ENCODE measurements at places on chromosomes 6 and 20. TPM values are rescaled to one million over a fixed set of nuclear protein-coding genes. Genes with fewer than 3 reads are reported as not detected.
A peak's percentile ranks its signal among the peaks of the same experiment; 100 is the strongest.

GRCh38 chr6:90194371-90194841 lies 102.2 kb downstream of the BACH2 start:
- peak; percentile 61 for DNase-seq

GRCh38 chr20:17179840-17180239 lies 47.0 kb upstream of the PCSK2 start:
- DNase-seq, result no peak

- DNase-seq, result no peak
Observed at GRCh38 chr6:63795006-63795405, 159.4 kb downstream of the PHF3 start.

DNA sequence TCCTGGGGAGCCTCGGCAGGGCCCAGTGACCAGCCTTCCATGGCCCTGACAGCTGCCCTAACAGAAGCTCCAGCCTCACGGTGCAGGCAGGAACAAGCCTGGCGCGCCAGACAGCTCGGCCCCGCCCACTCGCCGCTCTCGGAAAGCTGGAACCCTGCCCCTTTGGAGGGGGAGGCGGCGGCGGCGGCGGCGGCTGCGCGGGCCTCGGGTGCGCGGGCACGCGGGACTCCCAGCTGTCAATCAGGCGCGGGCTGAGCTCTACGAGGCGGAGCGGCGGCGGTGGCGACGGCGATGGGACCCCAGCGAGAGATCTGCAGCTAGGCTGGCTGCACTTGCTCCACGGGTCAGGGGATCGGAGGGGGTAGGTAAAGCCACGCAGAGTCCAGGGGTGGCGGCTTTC lies at the start of gene NRSN1:
TSS of gene NRSN1 (plus strand) at position 236 of the 400 bp plus-strand sequence. CDS start 8,113 bp downstream, outside the sequence.
- no peak for DNase-seq

GRCh38 chr6:4303638-4304037 lies 168.3 kb upstream of the ECI2 start:
- DNase-seq, result no peak

DNA sequence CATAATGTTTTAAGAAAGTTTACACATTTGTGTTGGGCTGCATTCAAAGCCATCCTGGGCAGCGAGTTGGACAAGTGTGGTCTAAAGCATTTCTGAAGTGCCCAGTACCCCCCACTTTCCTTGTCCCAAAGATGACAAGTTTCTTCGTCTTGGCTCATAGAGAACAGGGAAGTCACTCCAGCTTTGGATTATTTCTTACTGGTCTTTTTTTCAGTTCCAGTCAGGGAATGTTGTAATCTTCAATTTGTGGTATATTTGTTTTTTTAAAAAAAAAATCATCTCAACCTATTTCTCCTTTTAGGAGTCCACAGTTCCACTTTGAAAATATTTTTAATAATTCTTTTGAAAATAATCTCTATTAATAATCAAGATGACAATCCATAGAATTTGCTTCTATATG lies 34.0 kb downstream of the SLX4IP start:
- DNase-seq, result no peak

DNA sequence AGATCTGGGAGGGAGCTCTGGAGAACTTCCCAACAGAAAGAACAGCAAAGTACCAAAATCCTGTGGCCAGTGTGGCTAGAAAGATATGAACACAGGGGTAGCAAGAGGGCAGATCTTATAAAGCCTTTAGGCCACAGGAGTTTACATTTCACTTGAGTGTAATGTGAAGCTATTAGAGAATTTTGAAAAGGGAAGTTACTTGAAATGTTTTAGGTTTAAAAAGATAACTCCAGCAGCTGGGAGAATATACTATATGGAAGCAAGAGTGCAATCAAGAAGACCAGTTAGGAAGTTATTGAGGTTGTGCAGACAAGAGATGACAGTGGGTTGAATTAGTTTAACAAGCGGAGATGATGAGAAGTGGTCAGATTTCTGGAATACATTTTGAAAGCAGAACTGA lies 7.9 kb downstream of the SUPT3H start:
- no peak for DNase-seq

- DNase-seq, result no peak
Observed at GRCh38 chr6:96499781-96500180, 21.8 kb upstream of the UFL1 start.

- DNase-seq, result no peak
Observed at GRCh38 chr6:134830940-134831339, 119.0 kb downstream of the ALDH8A1 start.

DNA sequence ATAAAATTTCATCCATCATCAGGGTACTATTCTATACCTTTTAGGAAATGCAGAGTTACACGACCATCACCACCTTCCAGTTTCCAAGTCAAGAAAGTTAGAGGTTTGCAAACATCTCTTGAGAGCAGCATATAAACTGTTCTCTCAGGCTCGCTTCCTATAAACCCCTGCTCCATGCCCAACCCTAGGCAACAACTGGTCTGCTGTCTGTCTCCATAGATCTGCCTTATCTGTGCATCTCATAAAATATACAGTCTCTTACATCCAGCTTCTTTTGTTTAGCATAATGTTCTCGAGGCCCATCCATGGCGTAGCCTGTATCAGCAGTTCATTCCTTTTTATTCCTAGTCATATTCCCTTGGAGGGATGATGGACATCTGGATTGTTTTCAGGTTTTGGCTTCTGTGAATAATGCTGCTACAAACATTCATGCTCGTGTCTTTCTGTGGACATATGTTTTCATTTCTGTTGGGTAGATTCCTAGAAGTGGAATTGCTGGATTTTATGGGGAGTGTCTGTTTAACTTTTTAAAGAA lies 6.1 kb downstream of the PTPRT start:
- no peak for DNase-seq

DNA sequence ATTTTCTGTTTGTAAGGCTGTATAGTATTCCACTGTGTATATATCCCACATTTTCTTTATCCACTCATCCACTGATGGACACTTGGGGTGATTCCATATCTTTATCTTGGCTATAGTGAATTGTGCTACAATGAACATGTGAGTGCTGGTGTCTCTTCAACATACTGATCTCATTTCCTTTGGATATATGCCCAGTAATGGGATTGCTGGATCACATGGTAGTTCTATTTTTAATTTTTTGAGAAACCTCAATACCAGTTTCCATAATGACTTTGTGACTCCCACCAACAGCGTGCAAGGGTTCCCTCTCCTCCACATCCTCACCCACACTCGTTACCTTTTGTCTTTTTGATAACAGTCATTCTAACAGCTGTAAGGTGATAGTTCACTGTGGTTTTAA lies 166.0 kb downstream of the ARHGAP18 start:
- DNase-seq, result no peak

GRCh38 chr20:5215672-5216304 lies 89.0 kb downstream of the CDS2 start:
- DNase-seq, result no peak

DNA sequence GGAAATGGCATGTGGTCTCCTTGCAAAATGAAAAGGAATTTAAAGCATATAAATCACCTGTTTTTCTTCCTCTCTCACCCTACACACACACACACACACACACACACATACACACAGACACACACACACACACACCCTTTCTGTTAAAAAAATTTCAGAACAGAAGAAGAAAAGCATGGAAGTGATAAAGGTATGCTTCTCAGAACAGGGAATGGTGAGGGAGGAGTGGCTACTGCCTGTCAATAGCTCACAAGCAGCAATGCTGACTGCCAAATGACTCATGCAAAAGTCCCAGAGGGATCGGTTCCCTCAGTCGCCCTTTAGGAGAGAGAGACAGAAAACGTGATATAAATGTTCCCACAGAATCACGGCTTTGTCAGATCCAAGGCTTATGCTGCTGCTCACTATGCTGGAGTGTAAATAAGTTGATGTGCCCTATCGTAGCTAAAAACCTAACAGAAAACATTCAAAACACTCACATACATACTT lies 102.6 kb downstream of the IBTK start:
- DNase-seq, result peak; percentile 87

DNA sequence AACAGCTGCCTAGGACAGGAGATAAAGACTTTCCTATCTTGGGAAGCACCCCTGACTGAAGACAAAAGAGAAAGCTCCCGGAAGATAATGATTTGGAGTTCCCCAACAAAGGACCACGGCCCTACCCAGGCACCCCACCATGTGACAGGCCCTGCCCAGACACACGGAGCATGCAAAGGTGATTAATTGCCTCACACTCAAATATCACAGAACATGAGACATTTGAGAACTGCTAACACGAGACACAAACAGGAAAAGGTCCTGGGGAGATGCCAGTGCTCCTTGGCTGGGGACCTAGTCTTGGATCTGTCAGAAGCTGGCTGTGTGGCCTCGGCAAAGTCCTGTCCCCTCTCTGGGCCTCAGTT lies 82.5 kb upstream of the PTPN1 start:
- peak; percentile 45 for DNase-seq

DNA sequence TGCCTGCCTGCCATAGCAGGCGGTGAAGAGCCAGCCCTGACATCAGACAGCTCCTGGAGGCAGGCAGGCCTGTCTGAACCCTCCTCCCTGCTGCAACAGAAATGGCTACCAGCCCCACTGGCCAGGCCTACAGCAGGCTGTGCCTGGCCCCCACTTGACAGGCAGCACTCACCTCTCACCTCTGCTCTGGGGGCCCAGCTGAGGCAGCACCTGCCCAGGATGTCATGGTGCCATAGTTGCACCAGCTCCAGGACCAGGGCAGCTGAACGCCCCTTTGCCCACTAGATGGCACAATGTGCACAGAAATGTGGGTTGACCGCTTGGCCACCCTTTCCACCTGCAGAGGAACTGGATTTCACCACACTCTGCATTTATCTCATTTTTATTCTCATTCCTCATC lies 30.6 kb downstream of the MRPL14 start:
- DNase-seq, result peak; percentile 87

DNA sequence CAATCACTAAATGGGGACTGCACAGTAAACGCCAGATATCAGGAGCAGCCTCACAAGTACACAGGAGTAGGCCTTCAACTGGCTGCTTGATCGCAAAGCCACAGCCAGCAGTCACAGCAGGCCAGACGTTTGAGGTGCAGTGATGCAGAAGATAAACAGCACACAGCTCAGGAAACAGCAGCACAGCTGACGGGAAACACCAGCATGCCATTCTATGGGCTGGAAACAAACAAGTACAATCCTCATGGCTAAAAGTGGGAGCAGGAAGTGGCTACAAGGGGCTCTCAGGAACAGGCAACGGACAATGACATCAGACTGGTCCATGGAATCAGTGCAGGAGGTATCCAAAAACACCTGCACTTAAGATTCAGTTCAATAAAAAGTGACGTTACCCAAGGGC lies 111.0 kb downstream of the DTNBP1 start:
- DNase-seq, result no peak

DNA sequence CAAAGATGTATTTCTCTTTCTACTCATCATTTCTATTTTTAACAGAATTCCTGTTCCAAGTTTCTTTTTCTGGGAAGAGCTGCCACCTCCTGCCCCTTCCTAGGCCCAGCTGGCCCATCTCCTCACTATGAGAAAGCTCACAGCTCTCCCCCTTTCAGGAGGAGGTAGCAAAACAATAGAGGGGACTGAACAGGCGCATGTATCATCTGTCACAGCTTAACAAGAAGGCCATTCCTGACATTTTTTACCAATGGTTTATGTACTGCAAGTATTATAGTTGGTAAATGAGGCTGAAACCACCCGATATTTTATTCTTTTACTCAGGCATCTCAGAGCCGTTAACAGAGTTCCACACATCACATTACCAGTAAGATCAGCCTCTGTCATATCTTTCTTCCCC lies 103.7 kb upstream of the MTHFD1L start:
- DNase-seq, result no peak

- DNase-seq, result no peak
Observed at GRCh38 chr6:53536561-53536960, 8.3 kb downstream of the GCLC start.

- DNase-seq, result no peak
Observed at GRCh38 chr20:52569201-52569600, 377.6 kb upstream of the ZFP64 start.

Gene EEF1E1
- total RNA-seq, result 179 TPM

Gene FAM209B
- not detected for total RNA-seq

Gene SMOC2
- total RNA-seq, result 1.7 TPM

Gene OPRL1
- 3.9 TPM for total RNA-seq

Gene IP6K3
- total RNA-seq, result not detected

Gene ANKEF1
- 1.3 TPM for total RNA-seq

Measured in MG63 (cell line).